ENCODE measurements at places on chromosomes 5 and 9.

DNA sequence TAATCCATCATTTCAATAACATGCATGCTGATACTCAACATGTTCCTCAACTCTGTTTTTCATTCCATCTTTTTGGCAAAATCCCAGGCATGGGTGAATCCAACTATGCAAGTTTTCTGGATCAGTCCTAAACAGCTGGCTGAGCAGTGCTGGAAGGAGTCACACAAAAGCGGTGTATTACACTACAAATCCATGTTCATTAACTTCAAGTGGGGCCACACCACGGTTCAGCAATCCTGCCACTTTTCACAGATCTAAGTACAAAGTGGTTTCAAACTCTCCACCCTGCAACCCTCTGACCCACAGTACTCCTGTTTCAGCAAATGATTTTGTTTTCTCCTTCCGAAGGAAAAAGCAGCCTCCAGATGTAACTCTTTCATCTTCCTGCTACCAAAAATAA lies 222.5 kb downstream of the EPB41L4A start:
- DNase-seq, result no peak

DNA sequence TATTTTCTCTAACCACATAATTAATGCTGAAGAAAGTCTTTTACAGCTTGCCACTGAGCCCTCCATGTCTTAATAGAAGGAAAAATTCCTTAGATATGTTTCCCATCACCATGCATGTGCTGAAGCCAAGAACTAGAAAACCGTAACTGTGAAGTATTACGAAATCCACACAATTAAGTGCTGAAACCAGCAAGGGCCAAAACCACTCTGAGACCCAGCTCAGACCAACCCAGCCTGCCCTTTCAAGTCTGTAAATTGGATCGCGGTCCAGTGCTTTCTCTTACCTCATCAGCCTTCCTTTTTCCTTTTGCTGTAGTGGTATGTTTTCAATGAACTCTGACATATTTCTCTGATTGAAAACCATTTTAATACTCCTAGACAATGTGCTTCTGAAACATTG lies 26.3 kb downstream of the SEMA5A start:
- DNase-seq, result no peak

DNA sequence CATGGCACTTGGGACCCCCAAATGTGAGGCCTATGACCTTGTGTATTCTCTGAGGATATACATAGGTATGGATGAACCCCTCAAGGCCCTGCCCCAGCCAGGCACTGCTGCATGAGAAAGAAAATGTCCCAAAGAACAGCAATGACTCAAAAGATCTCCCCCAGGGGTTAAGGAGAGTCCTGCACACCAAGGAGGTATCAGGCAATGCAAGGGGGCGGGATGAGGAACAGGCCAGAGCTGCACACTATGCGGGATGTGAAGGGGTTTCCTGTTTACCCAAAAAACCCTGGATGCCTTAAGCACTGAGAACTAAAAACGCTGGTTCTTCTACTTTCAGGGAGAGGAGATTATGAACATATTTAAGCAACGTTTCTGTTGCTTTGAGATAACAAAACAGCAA lies 3.4 kb downstream of the RAPGEF1 start:
- DNase-seq, result no peak

DNA sequence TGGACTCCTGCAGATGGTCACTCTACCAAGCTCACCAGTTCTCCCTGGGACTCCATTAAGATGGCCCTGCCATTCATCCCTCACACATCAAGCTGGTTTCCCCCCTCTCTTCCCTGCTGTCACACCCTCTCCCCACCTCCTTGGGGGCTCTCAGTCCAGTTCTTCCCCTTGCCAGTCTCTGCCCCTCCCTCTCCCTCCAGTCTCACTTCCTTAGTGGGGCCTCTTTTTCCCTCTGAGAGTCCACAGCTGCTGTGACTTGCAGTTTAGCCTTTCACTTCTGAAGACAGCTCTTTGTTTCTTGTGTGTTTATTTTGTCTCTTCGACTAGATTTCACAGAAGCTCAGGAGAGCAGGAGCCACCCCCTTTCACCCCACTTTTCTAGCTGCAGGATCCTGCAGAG lies 10.5 kb downstream of the DOCK2 start:
- DNase-seq, result no peak

DNA sequence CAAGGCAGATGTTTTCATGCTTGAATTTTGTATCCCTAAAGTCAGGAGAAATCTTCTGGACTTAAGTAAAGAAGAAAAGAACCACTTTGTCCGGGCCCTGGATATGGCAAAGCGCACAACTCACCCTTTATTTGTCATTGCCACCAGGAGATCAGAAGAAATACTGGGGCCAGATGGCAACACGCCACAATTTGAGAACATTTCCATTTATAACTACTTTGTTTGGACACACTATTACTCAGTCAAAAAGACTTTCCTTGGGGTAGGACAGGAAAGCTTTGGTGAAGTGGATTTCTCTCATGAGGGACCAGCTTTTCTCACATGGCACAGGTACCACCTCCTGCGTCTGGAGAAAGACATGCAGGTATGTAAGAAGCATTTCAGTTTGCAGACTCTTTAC lies 2.3 kb downstream of the TYRP1 start:
- DNase-seq, result no peak

- DNase-seq, result no peak
These were observed 1218.2 kb downstream of the FOXD4L5 start for GRCh38 chr9:64066736-64067368.

DNA sequence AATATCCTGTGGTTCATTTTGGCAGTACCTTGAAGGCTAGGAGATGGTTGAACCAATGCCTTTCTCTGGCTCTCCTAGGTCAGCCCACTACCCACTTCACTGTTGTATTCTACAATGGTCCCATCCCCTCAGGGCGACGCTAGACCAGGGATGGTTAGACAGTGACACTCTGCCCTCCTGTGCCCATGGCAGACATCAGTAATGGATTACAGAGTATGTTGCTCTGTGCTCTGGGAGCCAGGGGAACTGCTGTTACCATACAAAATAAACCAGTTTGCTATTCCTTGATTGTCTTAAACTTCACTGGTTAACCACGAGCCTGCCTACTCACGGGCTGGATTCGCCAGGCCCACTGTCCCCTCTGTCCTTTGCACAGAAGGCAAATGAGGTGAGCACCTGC lies 33.7 kb downstream of the NCS1 start:
- no peak for DNase-seq

- no peak for DNase-seq
These were observed 244.6 kb upstream of the EFNA5 start for GRCh38 chr5:107915176-107915812.

- no peak for DNase-seq
These were observed 41.6 kb downstream of the LPAR1 start for GRCh38 chr9:110996436-110997220.

GRCh38 chr9:14608540-14608939 lies 84.7 kb downstream of the ZDHHC21 start:
- DNase-seq, result no peak

GRCh38 chr9:86009133-86009532 lies 68.2 kb downstream of the NAA35 start:
- no peak for DNase-seq

DNA sequence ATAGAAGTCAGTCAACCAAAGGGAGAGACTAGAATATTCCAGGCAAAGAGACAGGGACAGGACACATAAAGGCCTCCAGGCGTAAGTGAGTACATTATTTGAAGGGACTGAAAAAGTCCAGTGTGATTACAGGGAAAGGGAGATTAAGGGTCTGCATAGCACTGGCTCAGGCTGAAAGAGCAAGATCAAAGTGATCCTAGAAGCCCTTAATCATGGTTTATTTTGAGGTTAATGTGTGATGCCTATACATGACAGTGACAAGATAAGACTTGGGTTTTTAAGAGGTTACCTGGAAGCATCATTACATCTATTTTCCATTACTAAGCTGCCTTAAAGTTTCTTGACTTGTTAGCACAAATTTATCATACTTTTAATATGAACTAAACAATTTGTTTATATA lies 25.8 kb downstream of the LMBRD2 start:
- no peak for DNase-seq

DNA sequence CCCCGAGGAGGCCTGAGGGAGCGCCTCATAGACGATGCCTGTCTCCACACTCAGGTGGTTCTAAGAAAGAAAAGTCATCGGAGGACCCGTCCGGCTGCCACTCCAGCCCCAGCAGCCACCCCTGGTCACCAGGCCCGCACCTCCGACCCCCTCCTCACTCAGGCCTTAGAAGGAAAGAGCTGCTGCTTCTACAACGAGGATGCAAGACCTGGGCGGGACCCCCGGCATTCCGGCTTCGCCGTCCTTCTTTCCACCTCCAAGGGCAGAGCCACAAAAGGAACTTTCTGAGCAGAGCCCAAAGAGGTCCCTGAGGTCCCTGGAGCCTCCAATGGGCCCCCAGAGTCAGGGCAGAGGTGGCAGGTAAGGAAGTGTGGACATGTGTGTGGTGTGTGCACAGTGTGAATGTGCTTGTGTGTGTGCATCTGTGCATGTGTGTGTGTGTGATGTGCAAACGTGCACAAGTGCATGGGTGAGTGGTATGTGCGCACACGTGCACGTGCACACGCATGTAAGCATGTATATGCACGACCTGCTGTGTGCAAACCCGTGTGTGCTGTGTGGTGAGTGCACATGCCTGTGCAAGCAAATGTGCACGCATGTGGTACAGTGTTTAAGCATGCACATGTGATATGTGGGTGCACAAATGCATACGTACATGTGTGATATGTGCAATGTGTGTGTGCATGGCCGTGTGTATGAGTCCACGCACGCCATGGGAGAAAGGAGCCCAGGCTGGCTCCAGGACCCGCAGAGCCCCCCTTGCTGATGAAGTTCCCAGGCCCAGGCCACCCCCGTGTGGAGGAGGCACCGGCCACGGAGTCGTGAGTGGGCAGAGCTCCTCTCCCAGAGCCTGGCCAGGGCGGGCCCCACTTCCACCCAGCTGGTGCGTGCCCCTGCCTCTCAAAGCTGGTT lies 27.7 kb upstream of the TMEM250 start:
- DNase-seq, result no peak

DNA sequence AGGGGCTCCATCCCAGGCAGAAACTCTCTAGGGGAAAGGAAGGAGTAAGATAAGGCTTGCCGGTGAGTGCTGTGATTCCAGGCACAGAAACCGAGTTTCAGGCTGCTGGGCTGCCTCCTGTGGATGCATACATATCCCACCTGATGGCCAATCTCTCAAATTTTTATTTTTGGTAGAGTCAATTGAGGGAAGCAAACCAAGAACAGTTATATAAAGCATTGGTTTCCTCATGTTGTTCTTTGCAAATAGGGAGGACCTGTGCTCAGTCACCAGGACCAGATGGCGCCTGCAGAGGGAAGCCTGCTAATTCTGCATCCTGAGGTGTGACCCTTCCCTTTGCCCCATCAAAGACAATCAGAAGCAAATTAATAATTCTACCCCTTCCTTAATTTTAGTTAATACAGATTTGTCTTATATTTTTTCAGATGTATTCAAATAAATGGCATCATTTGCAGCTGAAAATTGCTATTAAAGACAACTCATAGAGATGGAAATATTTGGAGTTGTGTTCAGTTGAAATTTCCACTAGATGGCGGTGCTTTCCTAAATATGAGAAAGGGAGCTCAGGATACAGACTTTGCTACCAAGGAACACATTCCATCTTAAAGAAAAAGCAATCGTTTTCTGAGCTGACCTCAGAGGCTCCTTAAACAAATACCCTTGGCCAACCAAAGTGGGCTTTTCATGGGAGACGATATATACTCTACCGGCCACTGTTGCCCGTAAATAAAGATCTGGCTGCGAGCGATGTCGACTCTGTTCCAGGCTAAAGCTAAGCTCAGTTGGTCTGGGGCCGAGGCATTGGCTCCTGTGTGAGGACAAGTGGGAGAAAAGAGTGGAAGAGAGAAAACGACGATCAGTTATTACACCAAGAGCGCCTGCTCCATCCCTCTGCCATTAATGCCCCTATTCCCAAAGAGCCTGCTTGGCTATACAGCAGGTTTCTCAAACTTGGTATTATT lies 225.7 kb upstream of the KLF9 start:
- peak; percentile 67 for DNase-seq

DNA sequence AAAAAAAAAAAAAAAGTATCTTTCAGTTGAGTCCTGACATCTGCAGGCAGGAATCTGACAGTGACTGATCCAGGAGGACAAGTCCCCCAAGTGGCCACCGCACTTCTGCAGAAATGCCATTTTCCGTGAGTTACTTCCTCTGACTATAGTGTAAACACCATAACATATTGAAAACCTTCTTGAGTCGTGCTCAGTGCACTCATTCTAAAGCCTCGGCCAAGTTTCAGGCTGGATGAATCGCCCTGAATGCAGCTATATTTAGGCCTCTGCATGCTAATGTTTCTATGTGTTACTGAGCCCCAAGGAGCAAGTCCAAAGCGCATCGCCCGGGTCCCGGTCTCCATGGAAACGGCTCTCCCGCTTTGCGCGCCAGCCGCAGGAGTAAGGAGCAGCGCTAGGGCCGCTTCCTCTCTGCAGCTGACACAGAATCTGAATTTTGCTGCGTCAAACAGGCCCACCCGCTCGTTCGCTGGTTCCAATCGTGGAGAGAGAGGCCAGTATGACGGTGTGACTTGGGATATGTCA lies 335.4 kb downstream of the MSX2 start:
- DNase-seq, result no peak

DNA sequence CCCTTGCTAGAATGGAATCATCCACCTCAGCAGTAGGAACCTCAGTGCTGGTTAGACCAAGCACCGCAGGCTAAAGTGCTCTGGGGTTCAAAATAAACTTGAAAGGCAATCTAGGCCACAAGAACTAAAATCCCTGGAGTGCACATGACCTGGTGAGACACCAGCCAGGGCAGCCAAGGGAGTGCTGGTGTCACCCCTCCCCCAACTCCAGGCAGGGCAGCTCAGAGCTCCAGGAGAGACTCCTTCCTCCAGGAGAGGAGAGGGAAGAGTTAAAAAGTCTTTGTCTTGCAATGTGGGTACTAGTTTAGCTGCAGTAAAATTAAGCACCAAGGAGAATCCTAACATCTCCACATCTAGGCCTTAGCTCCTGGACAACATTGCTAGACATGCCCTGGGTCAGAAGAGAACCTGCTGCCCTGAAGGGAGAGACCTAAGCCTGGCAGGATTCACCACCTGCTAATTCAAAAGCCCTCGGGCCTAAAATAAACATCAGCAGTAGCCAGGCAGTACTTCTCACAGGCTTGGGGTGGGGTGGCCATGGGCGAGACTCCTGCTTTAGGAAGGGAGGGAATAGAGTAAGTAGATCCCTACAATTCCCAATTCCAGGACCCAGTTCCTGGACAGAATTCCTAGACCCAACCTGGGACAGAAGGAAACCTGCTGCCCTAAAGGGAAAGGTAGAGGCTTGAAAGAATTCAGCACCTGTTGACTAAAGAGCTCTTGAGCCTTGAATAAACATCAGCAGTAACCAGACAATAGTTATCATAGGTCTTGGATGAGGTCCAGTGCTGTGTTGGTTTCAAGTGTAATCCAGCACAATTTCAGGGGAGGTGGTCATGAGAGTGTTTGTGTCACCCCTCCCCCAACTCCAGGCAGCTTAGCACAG lies 25.8 kb downstream of the UGT3A2 start:
- no peak for DNase-seq

DNA sequence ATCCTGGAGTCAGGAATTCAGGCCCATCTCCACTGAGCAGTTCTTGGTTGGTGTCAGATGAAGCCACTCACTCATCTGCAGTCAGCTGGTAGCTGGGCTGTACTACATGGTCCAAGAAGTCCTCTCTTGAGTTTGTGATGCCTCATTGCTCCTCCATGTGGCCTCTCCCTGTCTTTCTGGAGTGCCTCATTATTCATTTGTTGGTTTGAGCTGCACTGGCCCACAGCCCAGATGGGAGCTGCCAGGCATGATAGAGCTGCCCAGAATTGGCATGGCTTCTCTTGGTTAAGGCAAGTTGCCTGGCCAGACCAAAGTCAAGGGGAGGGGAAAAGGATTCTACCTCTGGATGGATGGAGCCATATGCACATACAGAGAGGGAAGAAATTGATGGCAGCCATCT lies 8.0 kb downstream of the PTCD2 start:
- DNase-seq, result peak; percentile 46

GRCh38 chr9:91589101-91589553 lies 165.5 kb upstream of the NFIL3 start:
- peak; percentile 51 for DNase-seq

GRCh38 chr5:64585646-64586045 lies 79.8 kb downstream of the RGS7BP start:
- no peak for DNase-seq
